CD4-positive, alpha-beta T cell treated with Interleukin-10 for 1 hour (primary cell): ENCODE measurements at places on chromosomes 4 and X.

DNA sequence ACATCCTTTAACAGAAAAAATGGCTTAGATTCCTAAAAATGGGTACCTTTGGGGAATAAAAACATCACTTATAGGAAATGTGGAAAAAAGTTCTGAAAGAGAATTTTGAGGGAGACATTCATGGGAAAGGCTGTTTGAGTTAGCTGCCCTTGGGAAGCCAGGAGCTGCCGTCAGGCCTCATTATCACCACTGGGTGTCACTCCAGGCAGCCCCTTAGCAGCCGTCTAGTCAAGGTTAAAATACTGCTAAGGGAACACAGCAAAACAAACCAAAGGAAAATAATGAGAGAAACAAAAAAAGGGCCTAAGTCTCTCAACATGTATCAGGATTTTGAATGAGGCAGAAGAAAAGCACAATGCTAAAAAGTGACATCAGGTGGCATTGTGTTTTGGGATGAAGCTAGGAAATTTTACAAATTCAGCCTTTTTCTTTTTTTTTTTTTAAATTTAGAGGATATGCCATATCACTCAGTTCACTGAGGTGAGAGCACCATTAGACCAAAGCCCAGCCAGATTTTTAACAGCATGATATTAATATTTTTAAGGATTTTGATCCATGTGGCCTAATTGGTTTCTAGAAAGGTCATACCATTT, 235.3 kb downstream of the GPAT3 start:
- no peak for DNase-seq

DNA sequence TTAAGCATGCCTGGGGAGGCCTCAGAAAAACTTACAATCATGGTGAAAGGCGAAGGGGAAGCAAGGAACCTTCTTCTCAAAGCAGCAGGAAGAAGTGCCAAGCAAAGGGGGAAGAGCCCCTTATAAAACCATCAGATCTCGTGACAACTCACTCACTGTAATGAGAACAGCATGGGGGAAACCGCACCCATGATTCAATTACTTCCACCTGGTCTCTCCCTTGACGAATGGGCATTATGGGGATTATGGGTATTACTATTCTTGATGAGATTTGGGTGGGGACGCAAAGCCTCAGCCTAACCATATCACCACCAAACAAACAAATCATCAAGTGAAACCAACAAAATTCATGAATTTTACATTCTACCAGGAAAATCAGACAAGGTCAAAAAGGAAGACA, 76.7 kb upstream of the TAB3 start:
- DNase-seq = no peak

- no peak for DNase-seq
These were observed 139.1 kb downstream of the KDR start for GRCh38 chr4:54986095-54986846.

DNA sequence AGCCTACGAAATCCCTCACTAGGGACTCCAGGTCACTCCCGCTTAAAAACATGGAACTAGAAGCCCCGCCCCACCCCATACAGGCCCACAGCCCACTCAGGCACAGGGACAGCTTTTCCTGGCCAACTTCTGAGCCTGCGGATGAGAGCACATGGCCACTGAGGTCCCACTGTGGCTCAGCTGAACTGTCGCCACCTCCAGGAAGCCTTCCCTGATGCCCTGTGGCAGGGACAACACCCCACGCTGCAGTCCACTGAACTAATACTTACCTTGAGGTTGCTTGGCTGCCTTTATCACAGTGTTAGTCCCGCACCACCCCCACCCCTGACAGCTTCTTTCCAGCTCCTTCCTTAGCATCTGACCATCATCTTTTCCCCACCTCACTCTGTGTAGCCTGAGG, 39.3 kb upstream of the MAN2B2 start:
- DNase-seq = no peak

GRCh38 chr4:129218897-129219296, 122.9 kb downstream of the C4orf33 start:
- no peak for DNase-seq

DNA sequence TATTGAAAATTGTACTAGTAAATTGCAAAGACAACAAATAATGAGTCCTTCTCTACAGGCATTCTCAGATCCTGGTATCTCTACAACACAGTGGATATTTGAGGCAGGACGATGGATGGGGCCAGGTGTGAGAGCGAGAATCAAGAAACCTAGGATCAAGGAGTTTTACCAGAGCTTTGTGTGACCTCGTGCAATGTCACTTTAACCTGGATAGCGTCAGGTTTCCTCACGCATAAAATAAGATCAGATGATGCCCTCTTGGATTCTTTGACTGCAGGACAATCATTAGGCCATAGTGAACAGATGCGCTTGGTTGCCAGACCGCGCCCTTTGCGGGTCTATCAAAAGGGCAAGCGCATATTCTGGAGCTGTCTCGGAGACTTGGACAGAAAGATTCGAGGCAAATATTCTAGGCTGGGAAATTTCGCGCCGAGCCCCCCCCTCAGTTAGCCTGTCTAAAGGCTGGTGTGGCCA, 66.6 kb downstream of the FBXO8 start:
- no peak for DNase-seq

DNA sequence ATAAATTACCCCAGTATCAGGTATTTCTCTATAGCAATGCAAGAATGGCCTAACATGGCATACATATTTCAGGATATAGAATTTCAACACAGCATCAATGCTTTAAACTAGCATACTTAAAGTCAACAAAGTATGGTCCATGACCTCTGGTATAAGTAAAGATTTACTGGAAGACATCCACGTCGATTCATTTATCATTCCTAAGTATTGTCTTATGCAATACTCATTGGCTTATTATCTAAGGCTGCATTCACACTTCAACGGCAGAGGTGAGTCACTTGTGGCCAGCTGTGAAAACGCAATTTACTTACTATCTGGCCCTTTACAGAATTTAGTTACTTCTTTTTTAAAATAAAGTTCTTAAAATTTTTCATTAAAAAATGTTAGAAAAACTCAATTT, 42.6 kb downstream of the ADGRA3 start:
- DNase-seq = no peak

DNA sequence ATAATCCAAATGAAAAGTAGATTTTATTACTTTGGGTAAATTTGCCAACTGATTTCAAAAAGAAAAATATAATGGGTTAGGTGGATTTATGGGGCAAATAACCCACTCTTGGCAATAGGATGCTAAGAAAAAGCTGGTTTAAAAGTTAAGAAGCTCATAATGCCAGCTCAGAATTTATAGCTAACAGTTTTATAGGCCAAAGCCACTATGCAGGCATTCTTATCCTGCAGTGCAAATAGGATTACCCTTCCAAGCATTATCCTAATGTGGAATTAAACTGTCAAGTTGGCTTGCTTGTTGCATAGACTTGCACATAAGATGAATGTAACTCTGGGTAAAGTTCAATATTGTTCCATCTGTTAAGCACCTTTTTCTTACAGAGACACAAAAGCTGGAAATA, 703.0 kb downstream of the PCDH18 start:
- DNase-seq = no peak

- peak; percentile 21 for DNase-seq
These were observed 703 bp upstream of the FTSJ1 start for GRCh38 chrX:48475296-48475695.

- no peak for DNase-seq
These were observed 157.1 kb upstream of the FTHL17 start for GRCh38 chrX:31228909-31229308.

GRCh38 chrX:21806691-21807090, 32.7 kb upstream of the MBTPS2 start:
- no peak for DNase-seq

- no peak for DNase-seq
These were observed 18.3 kb downstream of the SCD5 start for GRCh38 chr4:82780170-82780751.

GRCh38 chrX:153299855-153300254, 21.7 kb downstream of the PNMA6F start:
- DNase-seq = no peak

DNA sequence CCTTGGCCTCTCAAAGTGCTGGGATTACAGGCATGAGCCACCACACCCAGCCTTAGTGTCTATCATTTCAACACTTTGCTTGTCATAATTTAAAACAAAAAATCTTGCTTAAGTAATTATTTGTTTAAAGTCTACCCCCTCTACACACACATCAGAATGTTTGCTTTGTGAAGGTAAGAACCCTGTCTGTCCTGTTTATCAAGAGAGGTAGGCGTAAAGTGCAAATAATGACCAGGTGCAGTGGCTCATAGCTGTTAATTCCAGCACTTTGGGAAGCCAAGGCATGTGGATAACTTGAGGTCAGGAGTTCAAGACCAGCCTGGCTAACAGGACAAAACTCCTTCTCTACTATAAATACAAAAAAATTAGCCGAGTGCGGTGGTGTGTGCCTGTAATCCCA, 326.7 kb upstream of the CLNK start:
- DNase-seq = no peak

GRCh38 chr4:131499141-131499873, 1649.8 kb upstream of the PCDH10 start:
- no peak for DNase-seq

DNA sequence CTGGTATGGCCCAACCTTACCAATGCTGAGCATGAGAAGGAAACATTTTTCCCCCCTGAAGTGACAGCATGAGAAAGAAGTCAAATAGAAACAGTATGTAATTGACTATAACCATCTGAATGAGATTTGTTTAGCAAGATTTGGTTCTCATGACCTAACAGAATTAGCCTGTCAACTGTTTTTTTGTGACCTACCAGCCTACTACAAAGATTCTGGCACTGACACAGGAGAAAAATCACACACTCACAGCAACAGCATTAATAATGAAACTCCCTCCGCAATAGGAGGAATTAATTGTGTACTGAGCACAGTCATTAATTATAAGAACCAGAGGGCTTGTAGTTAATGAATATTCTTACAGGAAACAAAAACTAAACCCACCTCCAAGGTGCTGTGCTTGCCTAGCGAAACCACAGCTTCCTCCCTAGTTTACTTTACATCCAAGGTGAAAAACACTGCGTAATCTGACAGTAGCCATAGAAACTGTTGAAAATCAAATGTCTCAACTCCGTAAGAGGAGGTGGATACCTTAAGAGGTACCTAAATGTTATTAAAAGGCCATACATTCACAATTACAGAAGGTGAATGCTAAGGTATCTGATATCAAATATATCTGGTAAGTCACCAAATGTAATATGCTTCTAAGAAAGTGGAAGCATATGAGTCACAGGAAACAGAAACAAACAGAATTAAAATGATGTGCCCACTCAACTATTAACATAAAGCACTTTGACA, 34.9 kb downstream of the MMRN1 start:
- DNase-seq = peak; percentile 73

DNA sequence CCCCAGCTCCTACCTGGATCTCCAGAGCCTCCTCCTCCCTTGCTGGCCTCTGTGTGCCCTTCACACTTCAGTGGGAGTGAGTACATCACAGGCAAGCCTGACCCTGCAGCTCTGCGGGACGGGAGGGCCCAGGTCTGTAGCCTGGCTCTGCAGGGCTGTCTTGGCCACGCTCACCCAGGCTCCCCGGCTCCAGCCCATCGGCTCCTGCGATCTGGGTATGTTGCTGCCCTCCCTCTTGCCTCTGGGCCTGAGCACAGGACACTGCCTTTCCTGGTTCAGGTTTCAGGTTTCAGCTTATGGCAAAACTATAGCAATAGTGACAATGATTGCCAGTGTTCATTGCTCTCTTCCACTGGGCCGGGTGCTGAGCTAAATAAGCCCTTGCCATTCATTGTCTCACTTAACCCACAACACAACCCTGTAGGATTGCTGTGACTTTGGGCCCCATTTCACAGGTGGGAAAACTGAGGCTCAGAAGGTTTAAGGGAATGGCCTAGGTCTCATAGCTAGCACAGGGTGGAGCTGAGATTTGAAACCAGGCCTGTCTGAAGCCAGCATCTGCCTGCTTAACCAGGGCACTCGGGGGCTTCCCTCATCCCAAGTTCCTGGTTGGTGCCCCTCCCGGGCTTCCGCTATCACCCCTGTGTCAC, 44.6 kb upstream of the SORCS2 start:
- no peak for DNase-seq

- no peak for DNase-seq
These were observed 822.9 kb downstream of the RAPGEF2 start for GRCh38 chr4:159925770-159926169.

- DNase-seq = no peak
These were observed 239.3 kb downstream of the GRIA2 start for GRCh38 chr4:157459785-157460184.

DNA sequence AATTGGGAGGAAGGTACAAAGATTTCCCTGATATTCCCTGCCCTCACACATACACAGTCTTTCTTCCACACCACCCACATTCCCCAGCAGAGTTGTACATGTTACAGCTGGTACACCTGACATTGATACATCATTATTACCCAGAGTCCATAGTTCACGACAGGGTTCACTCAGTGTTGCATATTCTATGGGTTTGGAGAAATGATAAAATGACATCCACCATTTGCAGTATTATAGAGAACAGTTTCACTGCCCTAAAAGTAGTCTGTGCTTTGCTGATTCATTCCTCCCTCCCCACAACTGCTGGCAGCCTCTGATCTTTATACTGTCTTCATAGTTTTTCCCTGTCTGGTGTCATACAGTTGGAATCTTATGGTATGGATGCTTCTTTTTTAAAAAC, 15.0 kb downstream of the AGA start:
- DNase-seq = no peak

- no peak for DNase-seq
These were observed 95.7 kb downstream of the PWWP3B start for GRCh38 chrX:106263817-106264216.

GRCh38 chrX:120732461-120732860, 102.6 kb upstream of the C1GALT1C1 start:
- no peak for DNase-seq
